ENCODE measurements at places on chromosomes 12 and 14. TPM values are rescaled to one million over a fixed set of nuclear protein-coding genes. Genes with fewer than 3 reads are reported as not detected.

The UNC79 gene
- 0.02 TPM for polyA plus RNA-seq

The CLEC4D gene
- 35.4 TPM for polyA plus RNA-seq

DNA sequence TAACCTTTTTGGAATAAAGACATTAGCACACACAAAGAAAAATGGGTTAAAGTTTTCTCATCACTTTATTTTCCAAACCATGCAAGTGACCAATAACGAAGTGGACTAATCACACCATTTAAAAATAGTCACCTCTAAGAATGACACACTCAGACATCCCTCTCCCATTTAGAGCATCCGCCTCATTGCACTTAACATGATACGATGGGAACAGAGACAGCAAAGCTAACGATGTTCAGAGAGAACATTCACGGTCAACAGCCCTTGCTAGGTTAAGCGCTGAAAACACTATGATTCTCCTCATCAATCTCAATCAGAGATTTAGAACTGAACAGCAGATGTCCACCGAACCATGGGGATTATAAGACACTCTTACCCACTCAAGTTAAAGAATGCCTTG is 35.8 kb downstream of the NIN start:
- H3K36me3 ChIP-seq, result peaks cover 91% of the 10 kb centered on the region
- H3K27me3 ChIP-seq, result no peaks in the 10 kb centered on the region
- H3K4me1 ChIP-seq, result peaks cover 6% of the 10 kb centered on the region
- no peak overlapping the region for H3K4me3 ChIP-seq
- H3K27ac ChIP-seq, result no peak overlapping the region

DNA sequence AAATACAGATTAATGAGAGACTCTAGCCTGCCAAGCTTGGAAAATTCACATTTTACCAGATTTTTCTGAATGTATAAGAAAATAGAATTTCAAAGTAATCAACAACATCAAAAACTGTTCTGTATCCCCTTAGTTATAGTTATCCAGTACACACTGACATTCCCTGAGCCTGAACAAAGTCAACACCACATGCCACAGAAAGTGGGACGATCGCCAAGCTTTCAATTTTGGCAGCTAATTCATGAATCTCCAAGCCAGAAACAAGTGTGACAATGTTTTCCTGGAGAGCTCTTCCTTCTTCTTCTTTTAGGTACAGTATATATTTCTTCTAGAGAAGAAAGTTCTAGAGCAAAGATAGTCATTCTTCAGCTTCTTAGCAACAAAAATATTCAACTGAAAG is 290.2 kb downstream of the PRKD1 start:
- H3K4me3 ChIP-seq, result no peak overlapping the region
- DNase-seq, result no peak
- no peaks in the 10 kb centered on the region for H3K4me1 ChIP-seq
- no peak overlapping the region for H3K27ac ChIP-seq

DNA sequence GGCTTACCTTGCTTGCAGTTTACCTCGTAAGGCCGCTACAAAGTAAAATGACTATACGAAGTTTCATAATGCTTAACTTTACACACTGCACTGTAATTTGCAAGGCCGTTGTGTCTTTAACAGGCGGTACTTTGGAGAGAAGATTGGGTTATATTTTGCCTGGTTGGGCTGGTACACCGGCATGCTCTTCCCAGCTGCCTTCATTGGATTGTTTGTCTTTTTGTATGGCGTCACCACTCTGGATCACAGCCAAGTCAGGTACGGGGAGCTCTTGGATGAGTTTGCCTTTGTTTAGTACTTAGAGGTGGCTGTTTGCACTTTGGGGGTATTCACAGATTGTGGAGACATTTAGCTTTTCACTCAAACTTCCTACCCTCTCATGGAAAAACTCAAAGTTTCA is 167.8 kb downstream of the SLC5A8 start:
- no peak for DNase-seq
- H3K27ac ChIP-seq, result no peak overlapping the region
- H3K36me3 ChIP-seq, result no peaks in the 10 kb centered on the region
- H3K27me3 ChIP-seq, result no peaks in the 10 kb centered on the region
- H3K4me3 ChIP-seq, result no peak overlapping the region

DNA sequence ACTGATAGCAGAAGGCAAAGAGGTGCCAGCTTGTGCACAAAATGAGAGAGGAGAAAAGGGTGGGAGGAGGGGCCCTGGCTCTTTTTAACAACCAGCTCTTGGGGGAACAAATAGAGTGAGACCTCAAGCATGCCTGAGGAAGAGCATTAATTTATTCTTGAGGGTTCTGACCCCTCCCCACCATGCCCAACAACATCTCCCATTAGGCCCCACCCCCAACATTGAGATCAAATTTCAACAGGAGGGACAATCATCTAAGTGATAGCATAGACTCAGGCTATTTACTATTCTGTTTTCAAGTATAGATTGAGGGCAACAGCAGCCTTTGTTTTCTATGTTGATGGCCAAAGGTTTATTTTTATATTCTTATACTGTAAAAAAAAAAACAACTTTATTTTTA is 59.7 kb downstream of the FUT8 start:
- no peak overlapping the region for H3K27ac ChIP-seq
- H3K27me3 ChIP-seq, result no peaks in the 10 kb centered on the region
- H3K4me3 ChIP-seq, result no peak overlapping the region
- no peaks in the 10 kb centered on the region for H3K36me3 ChIP-seq

- DNase-seq, result no peak
- H3K4me1 ChIP-seq, result no peaks in the 10 kb centered on the region
- no peak overlapping the region for H3K27ac ChIP-seq
- no peak overlapping the region for H3K4me3 ChIP-seq
- H3K36me3 ChIP-seq, result no peaks in the 10 kb centered on the region
Measured at GRCh38 chr14:33711194-33711593, 239.7 kb downstream of the EGLN3 start.

DNA sequence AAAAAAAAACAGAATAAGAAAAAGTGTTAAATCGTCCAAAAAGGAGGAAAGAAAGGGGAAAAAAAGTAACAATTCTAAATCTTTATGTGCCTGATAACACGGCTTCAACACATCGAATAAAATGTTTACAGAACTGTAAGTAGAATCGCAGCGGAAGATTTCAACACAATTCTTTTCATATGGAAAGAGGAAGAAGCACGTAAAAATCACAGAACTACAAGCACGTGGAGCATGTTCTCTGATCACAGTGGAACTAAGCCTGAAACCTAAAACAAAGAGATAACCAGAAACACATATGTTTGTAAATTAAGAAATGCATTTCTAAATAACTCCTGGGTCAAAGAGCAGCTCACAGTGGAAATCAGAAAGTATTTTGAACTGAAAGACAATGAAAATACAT is 8.7 kb downstream of the CLEC7A start:
- H3K4me1 ChIP-seq, result peaks cover 80% of the 10 kb centered on the region
- peak overlapping the region; percentile 87 for H3K27ac ChIP-seq
- H3K36me3 ChIP-seq, result peaks cover 77% of the 10 kb centered on the region
- no peak overlapping the region for H3K4me3 ChIP-seq
- H3K27me3 ChIP-seq, result no peaks in the 10 kb centered on the region
- DNase-seq, result peak; percentile 80

DNA sequence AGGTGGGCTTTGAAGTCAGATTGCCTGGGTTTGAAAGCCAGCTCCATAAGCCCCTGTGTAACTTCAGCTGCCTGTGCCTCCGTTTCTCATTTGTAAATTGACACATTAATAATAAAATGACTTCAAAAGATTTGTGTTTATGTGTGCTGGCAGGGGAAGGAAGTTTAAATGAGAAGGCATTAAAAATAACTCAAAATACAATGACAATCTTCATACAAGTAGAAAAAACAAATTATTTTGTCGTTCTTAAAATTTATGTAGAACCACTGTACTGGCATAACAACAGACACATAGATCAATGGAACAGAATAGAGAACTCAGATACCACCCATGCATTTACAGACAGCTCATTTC is 83.0 kb downstream of the PPM1A start:
- no peak for DNase-seq
- H3K36me3 ChIP-seq, result no peaks in the 10 kb centered on the region
- no peak overlapping the region for H3K4me3 ChIP-seq
- H3K27ac ChIP-seq, result no peak overlapping the region
- peaks cover 24% of the 10 kb centered on the region for H3K4me1 ChIP-seq

- H3K36me3 ChIP-seq, result peaks cover 80% of the 10 kb centered on the region
- no peak overlapping the region for H3K4me3 ChIP-seq
- H3K27me3 ChIP-seq, result no peaks in the 10 kb centered on the region
Measured at GRCh38 chr12:128798571-128799341, 25.0 kb downstream of the SLC15A4 start.

DNA sequence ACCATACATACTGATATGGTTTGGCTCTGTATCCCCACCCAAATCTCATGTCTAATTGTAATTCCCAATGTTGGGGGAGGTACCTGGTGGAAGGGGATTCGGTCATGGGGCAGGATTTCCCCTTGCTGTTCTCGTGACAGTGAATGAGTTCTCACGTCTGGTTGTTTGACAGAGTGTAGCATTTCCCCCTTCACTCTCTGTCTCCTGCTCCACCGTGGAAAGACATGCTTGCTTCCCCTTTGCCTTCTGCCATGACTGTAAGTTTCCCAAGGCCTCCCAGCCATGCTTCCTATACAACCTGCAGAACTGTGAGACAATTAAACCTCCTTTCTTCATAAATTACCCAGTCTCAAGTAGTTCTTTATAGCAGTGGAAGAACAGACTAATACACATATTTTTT is 28.8 kb upstream of the DTX1 start:
- no peaks in the 10 kb centered on the region for H3K4me1 ChIP-seq
- no peaks in the 10 kb centered on the region for H3K27me3 ChIP-seq
- DNase-seq, result no peak
- H3K4me3 ChIP-seq, result no peak overlapping the region
- H3K27ac ChIP-seq, result no peak overlapping the region

DNA sequence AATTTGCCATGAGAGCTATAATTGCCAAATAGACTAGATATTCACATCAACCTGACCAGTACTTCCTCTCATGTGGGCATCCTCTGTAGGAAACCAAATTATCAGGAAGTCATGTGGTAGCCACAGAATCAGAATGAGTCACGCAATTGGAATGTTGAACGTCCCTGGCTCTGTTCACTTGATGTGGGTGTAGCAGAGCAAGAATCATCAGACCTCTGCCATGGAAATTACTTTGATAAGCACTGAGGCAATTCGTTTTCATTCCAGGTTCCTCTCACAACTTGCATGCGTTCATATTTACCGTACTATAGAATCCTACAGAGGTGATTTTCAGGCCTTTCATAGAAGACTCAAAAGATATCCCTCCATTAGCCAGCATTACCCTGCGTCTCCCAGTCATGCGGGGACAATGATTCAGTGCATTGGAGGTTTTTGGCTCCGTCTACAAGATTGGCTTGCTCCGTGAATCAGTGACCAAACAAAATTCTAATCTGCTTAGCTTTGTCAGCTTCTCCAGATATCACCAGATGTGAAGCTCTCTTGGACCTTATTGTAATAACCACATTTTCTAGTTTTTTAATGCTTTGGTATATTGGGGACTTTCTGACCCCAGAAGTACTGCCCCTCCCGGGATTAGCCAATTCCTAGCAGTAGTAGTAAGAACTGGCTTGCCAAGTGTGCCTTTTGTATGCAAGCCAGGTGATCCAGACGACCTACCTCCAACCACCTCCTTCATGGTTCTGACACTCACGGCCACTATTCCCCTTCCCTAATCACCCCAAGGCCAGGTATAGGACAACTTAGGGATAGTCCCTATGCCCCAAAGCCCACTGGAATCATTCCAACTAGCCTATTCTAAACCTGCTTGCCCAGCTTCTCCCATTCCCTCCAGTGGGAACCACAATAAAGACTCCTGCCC is 133.4 kb downstream of the KICS2 start:
- no peaks in the 10 kb centered on the region for H3K36me3 ChIP-seq
- peaks cover 12% of the 10 kb centered on the region for H3K4me1 ChIP-seq
- no peaks in the 10 kb centered on the region for H3K27me3 ChIP-seq
- H3K27ac ChIP-seq, result no peak overlapping the region
- no peak overlapping the region for H3K4me3 ChIP-seq

DNA sequence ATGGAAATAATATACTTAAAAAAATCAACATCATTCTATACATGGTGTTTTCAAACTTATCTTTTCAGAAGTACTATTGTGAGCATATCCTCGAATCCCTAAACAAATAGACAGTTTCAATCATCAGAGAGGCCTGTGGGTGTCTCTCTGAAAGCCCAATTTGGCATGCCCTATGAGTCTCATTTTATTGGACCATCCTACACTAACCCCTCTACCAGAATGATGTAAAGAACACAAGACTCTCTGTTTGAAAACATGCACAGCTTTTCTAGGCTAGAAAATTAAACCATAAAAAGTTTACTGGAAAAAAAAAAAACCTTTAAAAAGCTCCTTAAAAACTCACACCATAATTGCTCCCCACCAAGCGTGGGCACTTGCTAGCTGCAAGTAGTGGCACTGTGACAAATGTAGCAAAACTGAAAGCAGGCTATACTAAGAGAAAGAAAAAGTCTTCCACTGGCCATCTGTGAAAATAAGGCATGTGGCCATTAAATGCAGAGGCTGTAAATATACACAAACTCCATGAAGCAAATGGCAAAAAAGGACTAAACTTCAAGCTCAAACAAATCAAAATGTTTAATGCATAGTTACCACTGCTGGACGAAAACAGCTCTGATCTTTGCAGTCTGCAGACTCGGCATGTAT is 394.2 kb downstream of the SOX5 start:
- no peaks in the 10 kb centered on the region for H3K27me3 ChIP-seq
- H3K36me3 ChIP-seq, result no peaks in the 10 kb centered on the region
- no peaks in the 10 kb centered on the region for H3K4me1 ChIP-seq
- H3K27ac ChIP-seq, result no peak overlapping the region
- no peak overlapping the region for H3K4me3 ChIP-seq

- peaks cover 64% of the 10 kb centered on the region for H3K4me1 ChIP-seq
- no peak overlapping the region for H3K4me3 ChIP-seq
- H3K36me3 ChIP-seq, result no peaks in the 10 kb centered on the region
- DNase-seq, result peak; percentile 96
- H3K27me3 ChIP-seq, result peaks cover 24% of the 10 kb centered on the region
Measured at GRCh38 chr12:53099071-53099882, 1.8 kb downstream of the IGFBP6 start.

GRCh38 chr12:2137711-2138110 is 84.9 kb downstream of the CACNA1C start:
- no peaks in the 10 kb centered on the region for H3K27me3 ChIP-seq
- no peaks in the 10 kb centered on the region for H3K36me3 ChIP-seq
- no peak for DNase-seq
- H3K4me3 ChIP-seq, result no peak overlapping the region

DNA sequence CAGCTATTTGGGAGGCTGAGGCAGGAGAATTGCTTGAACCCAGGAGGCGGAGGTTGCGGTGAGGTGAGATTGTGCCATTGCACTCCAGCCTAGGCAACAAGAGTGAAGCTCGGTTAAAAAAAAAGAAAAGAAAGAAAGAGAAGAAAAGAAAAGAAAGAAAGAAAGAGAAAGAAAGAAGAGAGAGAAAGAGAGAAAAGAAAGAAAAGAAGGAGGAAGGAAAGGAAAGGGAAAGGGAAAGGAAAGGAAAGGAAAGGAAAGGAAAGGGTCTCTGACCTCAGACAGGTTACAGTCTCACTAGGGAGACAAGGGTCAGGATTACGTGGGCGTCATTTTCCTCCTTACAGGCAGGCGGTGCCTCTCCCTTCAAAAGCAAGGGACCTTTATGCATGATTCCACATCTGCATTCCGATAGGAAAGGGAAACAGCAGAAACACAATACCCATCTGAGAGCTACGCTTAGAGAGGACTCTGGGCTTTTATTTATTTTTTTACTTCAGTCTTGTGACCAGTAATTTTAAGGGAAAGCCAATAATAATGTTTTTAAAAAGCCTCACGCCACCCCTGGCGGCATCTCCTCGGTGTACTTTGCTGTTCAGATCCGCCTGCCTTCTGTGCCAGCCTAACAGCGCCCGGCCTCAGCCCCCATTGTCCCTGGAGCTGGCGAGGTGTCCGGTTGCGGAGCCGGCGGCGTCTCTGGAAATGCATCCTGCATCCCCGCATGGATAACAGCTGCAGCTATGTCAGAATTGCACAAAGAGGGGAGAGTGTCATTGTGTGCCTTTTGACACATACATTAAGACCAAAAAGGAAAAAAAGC is 945 bp upstream of the HIP1R start:
- H3K27ac ChIP-seq, result no peak overlapping the region
- peaks cover 36% of the 10 kb centered on the region for H3K27me3 ChIP-seq
- no peak overlapping the region for H3K4me3 ChIP-seq
- H3K36me3 ChIP-seq, result no peaks in the 10 kb centered on the region
- peaks cover 20% of the 10 kb centered on the region for H3K4me1 ChIP-seq
- no peak for DNase-seq
